ENCODE measurements at places on chromosomes 3 and 15. TPM values are rescaled to one million over a fixed set of nuclear protein-coding genes. Genes with fewer than 3 reads are reported as not detected.
A peak's percentile ranks its signal among the peaks of the same experiment; 100 is the strongest.

Gene GPR15
- not detected for total RNA-seq

Gene TRPM1
- total RNA-seq, result 1.2 TPM

Gene ADAMTS17
- total RNA-seq, result 1.8 TPM

Gene SEMA6D
- total RNA-seq, result 2.0 TPM

Gene C3orf18
- total RNA-seq, result 11.5 TPM

- H3K27me3 ChIP-seq, result no peaks in the 10 kb centered on the region
- no peak overlapping the region for H3K27ac ChIP-seq
- H3K4me3 ChIP-seq, result no peak overlapping the region
- H3K4me1 ChIP-seq, result no peaks in the 10 kb centered on the region
- DNase-seq, result no peak
Observed at GRCh38 chr15:50233192-50233736, 32.3 kb downstream of the HDC start.

DNA sequence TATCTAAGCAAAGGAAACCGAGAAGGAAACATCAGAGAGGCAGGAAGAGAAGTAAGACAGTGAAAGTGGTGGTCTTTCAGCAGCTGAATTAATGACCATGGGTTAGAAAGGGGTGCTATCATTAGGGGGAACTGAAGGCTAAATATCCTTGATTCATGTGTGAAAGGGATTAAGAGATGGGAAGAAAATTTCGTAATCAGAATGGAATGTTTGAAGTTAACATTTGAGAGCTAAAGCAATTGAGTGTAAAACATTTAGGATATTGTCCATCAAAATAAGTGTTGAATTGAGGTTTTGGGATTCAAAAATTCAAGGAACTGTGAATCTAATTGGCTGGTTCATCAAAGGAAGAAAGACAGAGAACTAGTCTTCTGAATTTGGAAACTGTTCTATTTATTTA, 4.1 kb upstream of the ECT2 start:
- H3K4me3 ChIP-seq, result no peak overlapping the region
- H3K36me3 ChIP-seq, result no peaks in the 10 kb centered on the region
- no peak for DNase-seq
- no peak overlapping the region for H3K27ac ChIP-seq
- H3K27me3 ChIP-seq, result no peaks in the 10 kb centered on the region

DNA sequence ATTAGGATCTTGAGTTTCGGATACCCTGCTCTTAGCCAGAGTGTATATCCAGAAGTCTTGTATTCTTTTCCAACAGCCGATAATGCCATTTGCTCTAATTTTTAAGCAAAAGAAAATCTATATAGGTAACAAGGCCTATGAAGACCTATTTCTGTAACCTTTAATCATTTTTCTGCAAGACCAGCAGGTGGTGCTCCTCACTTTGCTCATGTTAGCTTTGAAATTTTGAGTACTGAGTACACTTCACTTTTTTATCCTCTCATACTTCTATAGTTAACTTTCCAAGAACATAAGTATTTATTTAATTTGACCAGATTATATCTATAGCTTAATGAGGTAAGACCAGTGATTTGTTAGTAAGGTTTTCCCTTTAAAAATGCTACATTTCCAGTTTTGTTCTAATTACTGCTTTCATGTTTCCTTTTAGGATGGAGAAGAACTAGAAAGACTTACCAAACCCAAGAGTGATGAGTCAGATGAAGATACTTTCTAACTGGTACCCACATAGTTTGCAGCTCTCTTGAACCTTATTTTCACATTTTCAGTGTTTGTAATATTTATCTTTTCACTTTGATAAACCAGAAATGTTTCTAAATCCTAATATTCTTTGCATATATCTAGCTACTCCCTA, 20.5 kb downstream of the SLC35A5 start:
- H3K27me3 ChIP-seq, result no peaks in the 10 kb centered on the region
- no peak overlapping the region for H3K4me3 ChIP-seq
- no peak overlapping the region for H3K27ac ChIP-seq
- H3K4me1 ChIP-seq, result peaks cover 18% of the 10 kb centered on the region

DNA sequence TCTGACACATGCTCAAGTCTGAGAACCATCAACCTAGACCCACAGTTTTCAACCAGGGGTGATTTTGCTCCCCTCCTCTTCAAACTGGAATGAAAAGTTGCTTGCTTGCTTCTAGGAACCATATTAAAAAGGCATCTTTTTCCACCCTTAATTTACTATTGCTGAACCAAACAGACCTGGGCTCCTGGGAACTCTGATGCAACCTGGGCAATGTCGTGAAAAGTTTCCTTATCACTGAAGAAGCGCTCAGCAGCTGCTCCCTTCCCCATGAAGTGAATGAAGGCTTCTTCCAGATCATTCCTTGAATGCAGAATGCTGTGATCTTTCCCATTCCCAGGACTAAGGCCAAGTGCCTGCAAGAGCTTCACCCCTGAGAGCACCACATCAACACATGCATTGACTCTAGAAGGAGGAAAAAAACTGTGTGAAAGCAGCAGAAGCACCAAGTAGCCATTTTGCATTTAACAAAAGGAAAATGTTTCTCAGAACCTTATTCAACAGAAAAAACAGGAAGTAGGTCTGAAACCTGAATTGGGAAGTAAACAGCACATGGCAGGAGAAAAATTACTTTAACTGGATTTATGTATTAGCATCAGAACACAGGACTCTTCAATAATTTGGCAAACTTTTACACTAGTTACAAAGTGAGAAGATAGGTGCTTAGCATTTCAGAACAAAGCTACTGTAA, 8.7 kb downstream of the ADPGK start:
- peak overlapping the region; percentile 14 for H3K27ac ChIP-seq
- DNase-seq, result no peak
- H3K36me3 ChIP-seq, result peaks cover 39% of the 10 kb centered on the region

DNA sequence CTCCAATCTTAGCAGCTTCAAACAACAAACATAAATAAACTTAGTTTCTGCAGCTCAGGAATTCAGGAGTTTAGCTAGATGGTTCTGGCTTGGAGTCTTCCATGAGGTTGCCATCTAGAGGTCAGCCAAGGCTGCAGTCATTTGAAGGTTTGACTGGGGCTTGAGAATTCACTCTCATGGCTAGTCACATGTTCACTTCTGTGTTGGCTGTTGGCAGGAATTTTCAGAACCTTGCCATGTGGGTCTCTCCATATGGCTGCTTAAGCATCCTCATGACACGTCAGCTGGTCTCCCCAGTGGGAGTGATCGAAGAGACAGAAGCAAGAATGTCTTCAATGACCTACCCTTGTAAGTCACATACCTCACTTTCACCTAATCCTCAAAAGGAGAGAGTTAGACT, 269.2 kb upstream of the CNTN3 start:
- H3K27ac ChIP-seq, result no peak overlapping the region
- no peaks in the 10 kb centered on the region for H3K27me3 ChIP-seq
- H3K4me3 ChIP-seq, result no peak overlapping the region

DNA sequence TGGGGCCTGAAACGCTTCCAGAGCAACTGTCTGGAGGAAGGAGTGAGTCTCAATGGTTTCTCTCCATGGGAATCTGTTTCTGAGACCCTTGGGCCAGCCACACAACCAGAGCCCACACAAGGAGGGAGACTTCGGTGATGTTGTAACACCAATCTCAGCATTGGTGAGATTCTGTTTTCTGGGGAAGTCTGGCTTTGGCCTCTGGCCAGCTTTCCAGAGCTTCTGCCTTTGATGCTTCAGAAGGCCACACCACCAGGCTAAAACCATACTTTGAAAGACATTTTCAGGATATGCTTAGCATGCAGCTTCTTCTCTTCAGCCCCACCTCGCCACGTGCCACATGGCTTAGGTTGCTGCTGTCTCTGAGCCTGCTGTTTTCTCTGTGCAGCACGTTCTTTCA, 3.6 kb upstream of the EEFSEC start:
- H3K4me3 ChIP-seq, result no peak overlapping the region
- no peaks in the 10 kb centered on the region for H3K36me3 ChIP-seq
- H3K27me3 ChIP-seq, result peaks cover 17% of the 10 kb centered on the region
- DNase-seq, result no peak
- H3K27ac ChIP-seq, result no peak overlapping the region

DNA sequence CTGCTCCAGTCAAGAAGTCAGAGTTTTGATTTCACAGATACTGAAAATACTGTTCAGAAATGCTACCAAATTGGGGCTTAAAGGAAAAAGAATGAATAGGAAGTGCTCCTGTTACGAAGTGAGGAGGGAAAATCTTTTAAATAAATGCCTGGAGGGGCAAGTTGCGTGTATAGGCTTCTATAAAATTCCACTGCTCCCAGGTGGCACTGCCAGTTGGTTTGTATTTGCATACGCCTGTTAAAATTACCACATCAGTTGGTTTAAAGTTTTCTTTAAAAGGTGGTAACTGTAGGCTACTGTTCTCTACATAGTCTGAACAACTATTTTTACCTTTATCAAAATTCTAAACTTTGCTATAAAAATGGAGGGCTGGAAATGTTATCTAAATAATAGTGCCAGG, 123.5 kb downstream of the DLG1 start:
- no peak for DNase-seq
- no peaks in the 10 kb centered on the region for H3K27me3 ChIP-seq
- H3K27ac ChIP-seq, result no peak overlapping the region
- no peak overlapping the region for H3K4me3 ChIP-seq

DNA sequence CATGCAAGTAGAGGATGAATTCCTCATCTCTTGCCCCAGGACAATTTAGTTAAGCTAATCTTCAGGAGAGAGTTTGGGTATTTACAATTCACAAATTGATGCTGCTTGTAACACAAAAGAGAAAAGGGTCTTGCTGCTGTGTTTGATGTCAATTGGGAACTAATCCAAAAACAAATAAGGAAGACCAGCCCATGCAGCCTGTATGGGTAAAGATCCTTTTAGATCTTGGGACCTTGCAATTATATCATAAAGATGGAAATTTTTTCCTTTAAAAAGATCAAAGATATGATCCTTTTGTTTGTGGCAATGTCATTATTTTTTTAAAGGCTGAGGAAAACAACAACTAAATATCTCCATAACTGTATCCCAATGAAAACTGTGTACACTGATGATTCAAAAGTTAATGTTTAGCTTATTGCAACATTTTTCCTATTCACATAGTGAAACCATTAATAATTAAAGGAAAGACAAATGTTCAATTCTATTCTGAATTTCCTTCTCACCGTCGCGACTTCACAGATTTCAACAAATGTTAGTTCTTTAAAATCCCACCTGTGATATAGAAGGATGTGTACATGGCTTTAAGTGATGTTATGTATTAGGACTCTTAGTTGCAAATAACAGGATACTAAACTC, 40.2 kb downstream of the TMEM212 start:
- H3K4me3 ChIP-seq, result no peak overlapping the region
- no peak overlapping the region for H3K27ac ChIP-seq
- H3K27me3 ChIP-seq, result no peaks in the 10 kb centered on the region

- no peaks in the 10 kb centered on the region for H3K27me3 ChIP-seq
- H3K27ac ChIP-seq, result no peak overlapping the region
- peaks cover 3% of the 10 kb centered on the region for H3K4me1 ChIP-seq
- H3K4me3 ChIP-seq, result no peak overlapping the region
- no peak for DNase-seq
Observed at GRCh38 chr15:59243622-59244021, 37.0 kb downstream of the LDHAL6B start.

- no peaks in the 10 kb centered on the region for H3K36me3 ChIP-seq
- no peak for DNase-seq
- H3K4me1 ChIP-seq, result peaks cover 5% of the 10 kb centered on the region
- H3K27ac ChIP-seq, result no peak overlapping the region
- peaks cover 37% of the 10 kb centered on the region for H3K27me3 ChIP-seq
Observed at GRCh38 chr3:133747907-133748639, 1.9 kb downstream of the TF start.

DNA sequence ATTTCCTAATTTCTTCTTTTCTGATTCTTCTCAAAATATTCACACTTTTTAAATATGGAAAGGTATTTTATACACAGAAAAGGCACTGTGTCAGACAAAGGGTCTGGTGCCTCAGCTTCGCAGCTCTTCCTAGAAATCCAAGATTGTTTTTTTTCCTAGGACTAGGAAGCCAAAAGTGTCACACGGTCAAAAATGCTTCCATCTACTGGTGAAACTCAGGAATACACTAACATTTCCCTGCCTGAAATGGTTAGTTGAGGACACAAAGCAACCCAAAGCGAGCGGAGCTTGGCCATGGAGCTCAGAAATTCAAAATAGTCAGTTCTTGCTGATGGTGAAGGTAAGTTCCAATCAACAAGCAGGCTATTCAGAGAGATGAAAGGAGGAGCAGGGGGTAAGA, 426.5 kb upstream of the RASGRP1 start:
- no peaks in the 10 kb centered on the region for H3K27me3 ChIP-seq
- no peak overlapping the region for H3K27ac ChIP-seq
- H3K36me3 ChIP-seq, result no peaks in the 10 kb centered on the region
- no peak for DNase-seq
- H3K4me3 ChIP-seq, result no peak overlapping the region

- no peaks in the 10 kb centered on the region for H3K27me3 ChIP-seq
- H3K4me1 ChIP-seq, result no peaks in the 10 kb centered on the region
- peaks cover 9% of the 10 kb centered on the region for H3K36me3 ChIP-seq
Observed at GRCh38 chr15:76289582-76289981, 21.7 kb downstream of the ETFA start.

DNA sequence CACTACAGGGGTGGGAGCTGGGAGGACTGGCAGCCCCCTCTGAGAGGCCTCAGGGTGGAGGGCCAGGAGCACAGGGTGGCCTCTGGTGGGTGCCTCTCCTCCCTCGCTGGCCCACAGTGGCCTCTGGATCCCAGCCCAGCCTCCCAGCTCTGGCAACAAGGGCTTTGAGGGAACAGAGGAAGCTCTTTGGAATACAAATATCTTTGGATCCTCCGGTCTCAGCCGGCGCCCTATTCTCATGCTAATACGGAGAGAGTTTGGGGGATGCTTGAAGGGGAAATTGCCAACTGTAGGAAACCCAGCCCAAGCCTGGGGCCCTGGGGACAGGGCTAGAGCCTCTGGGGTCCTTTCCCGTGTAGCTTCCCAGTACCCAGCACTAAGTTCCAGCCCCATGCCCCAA, 33.4 kb upstream of the INSYN1 start:
- H3K4me1 ChIP-seq, result peaks cover 57% of the 10 kb centered on the region
- peaks cover 4% of the 10 kb centered on the region for H3K27me3 ChIP-seq
- DNase-seq, result peak; percentile 80
- H3K36me3 ChIP-seq, result no peaks in the 10 kb centered on the region

GRCh38 chr15:73265536-73266153, 103.1 kb downstream of the HCN4 start:
- no peak overlapping the region for H3K27ac ChIP-seq
- peak; percentile 75 for DNase-seq
- peaks cover 20% of the 10 kb centered on the region for H3K36me3 ChIP-seq
- no peaks in the 10 kb centered on the region for H3K27me3 ChIP-seq
- H3K4me1 ChIP-seq, result peaks cover 5% of the 10 kb centered on the region
